ENCODE measurements at places on chromosomes 2 and 18. TPM values are rescaled to one million over a fixed set of nuclear protein-coding genes. Genes with fewer than 3 reads are reported as not detected.

Gene CCDC141
- total RNA-seq: under 0.01 TPM

Gene CHN1
- 45.3 TPM for total RNA-seq

DNA sequence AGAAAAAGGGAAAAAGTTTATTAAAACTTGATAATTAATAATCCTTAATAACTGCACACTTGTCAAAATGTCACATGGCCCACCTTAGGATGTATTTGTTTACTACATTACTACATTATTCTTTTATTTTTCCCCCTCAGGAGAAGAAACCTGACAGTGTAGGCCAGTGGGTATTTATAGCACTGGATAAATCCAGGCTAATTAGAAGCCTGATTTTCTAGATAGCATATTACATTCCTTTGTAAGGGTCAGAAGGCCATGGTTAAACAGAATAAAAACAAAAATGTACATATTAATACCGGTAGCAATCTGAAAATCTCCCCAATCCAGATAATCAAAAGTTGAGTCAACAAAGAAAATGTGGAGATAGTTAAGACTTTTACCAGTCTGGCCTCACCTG is 21.5 kb upstream of the KIDINS220 start:
- DNase-seq: no peak

DNA sequence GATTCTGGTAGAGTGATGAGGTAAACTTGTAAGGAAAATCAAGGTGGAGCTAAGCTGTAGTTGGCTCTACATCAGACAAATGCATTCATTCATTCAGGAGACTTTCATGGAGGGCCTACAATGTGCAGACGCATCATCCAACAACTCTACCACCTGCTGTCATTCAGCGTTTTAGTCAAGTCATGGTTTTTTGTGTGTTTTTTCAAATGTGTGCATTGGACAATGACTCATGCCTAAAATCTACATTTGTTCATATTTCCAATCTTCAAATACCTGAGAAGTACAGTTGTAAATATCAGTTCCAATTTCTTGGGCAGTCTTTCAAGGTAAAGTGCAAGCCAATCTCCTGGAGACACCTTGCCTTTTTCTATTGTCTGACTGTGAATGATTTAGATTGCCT is 108.0 kb upstream of the LGALSL start:
- no peak for DNase-seq

DNA sequence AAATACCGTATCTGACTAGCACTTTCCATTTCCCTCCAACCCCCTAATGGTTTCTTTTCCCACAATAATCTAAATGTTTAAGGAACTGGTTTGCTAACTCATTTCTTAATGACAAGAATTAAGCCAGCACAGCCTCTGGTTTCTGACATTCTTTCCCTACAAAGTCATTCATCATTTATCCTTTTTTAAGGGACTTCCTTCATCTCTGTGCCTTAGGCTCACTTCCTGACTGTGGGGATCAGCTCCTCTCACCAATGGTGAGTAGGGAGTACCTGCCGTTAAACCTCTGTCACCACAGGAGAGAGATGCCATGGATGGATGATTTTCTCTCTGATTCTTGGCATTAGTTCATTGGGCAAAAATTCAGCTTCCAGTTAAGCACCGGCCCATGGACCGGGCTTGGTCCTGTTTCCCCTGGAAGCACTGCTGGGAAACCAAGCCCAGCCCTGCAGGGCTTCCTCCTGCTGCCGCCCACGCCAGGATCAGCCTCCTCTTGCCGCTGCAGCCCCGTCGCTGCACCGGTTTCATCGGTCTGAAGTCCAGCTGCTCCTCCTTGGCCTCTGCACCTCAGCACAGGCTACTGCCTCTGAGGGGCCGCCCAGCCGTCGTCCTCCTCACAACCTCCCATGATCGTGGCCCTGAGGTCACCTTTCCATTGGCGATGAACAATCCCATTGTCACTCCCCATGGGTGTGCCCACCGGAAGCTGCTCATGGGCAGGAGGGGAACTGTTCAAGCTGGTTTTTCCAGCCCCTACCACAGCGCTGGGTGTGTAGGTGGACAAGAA is 64.0 kb upstream of the ZNF516 start:
- DNase-seq: no peak

DNA sequence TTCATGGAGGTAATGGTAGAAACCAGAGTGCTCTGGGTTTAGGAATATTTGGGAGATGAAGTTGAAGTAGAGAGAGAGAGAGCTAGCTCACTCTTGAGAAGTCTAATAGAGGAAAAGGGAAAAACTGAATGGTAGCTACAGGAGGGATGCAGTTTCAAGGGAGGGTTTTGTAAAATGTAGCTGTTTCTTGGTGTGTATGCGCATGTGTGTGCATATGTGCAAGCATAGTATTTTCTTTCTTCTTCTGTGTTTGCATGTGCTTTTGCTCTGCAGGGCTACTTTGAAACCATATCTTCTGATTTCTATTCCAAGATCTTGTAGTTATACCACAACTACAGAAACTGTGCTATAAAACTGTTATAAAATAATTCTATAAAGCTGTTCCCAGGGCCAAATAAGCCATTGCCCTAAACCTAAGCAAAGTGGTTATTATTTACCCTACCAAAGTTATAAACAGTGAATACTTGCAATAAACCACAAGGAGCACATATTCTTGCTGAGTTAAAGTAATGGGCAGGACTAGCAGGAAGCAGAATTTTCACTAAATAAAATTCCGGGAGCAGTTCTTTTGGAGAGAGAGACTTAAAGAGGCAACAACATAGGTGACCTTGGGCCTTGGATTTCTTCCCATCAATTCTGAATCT is 145.3 kb upstream of the ZNF521 start:
- DNase-seq: no peak

DNA sequence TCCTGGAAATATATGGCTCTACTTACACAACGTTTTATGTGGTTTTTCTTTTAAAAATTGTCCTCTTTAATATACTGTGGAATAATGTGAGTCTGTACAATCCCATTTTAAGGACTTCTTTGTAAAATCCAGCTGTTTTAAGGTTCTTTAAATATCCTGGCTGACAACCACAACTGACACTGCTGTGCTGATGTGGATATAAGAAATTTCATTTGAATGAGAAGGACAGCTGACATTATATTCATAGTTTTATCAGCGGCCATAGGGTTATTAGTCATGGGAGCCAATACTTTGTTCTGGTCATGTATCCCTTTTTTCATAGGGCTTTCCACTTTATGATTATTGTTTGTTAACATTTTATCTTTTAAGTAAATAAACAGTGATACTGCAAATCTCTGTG is 169.5 kb downstream of the CAMKMT start:
- DNase-seq: no peak

DNA sequence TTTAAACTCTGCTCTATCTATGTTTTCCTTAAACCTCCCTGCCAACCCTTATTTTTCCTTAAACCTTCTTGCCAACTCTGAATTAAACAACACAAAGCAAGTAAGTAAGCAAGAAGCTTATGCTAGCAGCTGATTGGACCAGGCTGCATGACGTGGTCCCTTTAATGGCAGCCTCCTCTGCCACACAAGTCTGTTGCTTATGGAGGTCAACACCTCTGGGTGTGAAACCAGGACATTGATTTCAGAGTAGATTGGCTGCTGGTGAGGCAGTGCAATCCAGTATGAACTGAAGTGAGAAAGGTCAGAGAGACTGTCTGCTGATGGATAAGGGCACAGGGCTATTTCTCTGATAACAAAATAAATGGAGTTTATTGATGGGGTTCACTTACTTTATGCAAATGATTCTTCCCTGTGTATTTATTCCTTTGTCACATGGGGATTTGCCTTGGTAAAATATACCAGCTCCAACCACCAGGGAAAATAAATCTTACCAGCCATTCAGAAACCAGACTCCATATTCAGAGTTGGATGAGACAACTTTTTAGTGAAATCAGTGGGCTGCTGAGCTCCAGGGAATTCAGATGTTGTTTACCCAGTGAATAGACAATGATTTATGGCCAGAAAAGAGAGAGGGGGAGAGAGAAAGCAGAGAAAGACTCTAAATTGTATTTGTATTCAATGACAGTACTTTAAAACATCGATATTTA is 112.2 kb upstream of the NCKAP5 start:
- no peak for DNase-seq

GRCh38 chr2:233593201-233593600 is 24.2 kb upstream of the UGT1A8 start:
- no peak for DNase-seq

DNA sequence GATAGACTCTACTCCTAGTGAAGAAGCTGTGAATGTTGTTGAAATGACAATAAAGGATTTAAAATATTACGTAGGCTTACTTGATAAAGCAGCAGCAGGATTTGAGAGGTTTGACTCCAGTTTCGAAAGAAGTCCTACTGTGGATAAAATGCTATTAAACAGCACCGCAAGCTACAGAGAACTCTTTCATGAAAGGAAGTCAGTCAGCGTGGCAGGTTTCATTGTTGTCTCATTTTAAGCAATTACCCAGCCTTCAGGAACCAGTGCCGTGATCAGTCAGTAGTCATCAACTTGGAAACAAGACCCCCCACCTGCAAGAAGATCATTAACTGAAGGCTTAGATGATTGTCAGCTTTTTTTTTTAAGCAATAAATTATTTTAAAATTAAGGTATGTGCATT is 14.0 kb downstream of the USP14 start:
- no peak for DNase-seq

GRCh38 chr2:240232961-240233884 is 92.8 kb upstream of the OTOS start:
- peak; percentile 84 for DNase-seq

DNA sequence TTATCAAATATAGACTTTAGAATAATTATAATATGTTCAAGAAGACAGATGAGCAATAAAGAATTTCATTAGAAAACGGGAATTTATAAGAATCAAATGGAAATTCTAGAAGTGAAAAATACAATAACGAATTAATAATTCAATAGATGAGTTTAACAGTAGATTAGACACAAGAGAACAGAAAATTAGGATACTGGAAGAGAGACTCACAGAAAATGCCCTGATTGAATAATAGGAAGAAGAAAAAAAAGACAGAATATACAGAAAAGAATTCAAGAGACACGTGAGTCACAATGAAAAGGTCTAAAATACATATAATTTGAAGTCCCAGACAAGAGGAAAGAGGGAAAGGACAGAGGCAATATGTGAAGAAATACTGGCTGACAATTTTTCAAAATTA is 354.7 kb downstream of the CLIP4 start:
- no peak for DNase-seq

DNA sequence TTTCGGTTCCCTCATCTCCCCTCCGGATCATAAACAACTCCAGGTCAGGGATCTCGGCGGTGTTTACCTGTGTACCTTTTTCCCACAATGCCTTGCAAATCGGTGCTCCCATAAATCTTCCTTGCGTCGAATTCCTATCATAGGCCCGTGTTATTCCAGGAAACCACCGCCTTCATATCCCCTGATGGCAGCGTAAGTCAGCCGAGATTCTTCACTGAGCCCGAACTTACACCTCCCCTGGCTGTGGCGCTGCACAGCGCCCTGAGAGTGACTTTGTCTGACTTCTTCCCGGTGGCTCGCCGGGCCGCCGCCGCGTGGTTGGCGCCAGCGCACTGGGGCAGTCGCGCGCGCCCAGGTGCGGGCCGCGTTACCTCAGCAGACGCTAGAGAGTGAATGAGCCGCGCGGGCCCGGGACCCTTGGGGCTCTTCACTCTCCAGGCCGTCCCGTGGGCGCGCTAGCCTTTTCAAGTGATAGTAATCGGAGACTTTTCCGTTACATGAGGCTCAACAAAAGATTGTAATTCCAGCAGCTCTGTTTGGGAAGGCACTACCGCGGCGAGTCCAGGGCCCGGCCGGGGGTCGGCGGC is 101.6 kb downstream of the SPTBN1 start:
- no peak for DNase-seq

DNA sequence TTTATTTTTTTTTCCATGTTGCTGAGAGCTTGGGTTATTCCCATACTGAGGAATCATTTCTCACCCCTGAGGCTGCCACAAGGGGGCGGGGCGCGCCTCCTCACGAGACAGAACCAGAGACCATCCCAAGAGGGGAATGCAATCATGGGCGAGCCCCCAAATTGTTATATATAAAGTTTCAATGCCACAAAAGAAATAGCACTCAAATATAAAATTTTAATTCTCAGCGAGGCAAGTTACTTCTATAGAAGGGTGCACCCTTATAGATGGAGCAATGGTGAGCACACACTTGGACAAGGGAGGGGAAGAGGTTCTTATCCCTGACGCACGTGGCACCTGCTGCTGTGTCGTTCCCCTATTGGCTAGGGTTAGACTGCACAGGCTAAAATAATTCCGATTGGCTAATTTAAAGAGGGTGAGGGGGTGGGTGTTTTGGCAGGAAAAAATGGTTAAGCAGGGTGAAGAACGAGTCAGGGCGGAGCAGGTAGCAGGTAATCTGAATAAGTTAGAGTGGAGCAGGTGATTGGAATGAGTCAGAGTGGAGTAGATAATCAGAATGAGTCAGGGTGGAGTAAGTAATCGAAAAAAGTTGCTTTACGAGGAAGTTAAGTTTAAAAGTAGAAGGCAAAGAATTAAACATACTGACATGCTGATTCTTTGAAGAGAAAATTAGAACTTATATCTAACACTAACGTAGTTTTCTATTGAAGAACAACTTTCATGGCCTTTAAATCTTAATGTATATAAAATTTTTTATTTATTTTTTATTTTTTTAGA is 177.5 kb downstream of the MTCL1 start:
- DNase-seq: no peak

GRCh38 chr18:12154361-12154760 is 60.7 kb downstream of the ANKRD62 start:
- no peak for DNase-seq

- DNase-seq: peak; percentile 99
Measured at GRCh38 chr2:71882949-71883472, 264.7 kb downstream of the CYP26B1 start.

DNA sequence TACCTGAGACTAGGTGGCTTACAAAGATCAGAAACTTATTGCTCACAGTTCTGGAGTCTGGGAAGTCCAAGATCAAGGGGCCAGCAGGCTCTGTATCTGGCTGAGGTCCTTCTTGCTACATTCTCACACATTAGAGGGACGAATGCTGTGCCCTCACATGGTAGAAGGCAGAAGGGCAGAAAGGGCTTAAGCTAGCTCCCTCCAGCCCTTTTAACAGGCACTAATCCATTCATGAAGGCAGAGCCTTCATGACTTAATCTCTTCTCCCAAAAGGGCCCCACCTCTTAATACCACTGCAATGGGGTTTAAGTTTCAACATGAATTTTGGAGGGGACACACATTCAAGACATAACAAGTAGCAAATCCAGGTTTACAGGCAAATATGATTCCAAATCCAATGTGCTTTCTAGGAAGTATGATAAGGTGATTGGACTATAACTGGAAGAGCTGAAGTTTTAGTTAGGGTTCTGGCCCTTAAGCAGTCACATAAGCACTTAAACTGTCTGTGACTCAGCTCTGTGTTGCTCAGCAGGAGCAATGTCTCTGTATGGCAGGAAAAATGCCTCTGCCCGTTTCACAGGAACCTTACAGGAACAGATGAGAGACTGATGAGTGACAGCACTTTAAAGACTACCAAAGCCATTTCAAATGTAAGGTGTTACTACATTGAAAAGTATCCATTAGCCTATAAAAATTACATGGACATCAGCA is 119.6 kb upstream of the PTPRM start:
- DNase-seq: peak; percentile 5

DNA sequence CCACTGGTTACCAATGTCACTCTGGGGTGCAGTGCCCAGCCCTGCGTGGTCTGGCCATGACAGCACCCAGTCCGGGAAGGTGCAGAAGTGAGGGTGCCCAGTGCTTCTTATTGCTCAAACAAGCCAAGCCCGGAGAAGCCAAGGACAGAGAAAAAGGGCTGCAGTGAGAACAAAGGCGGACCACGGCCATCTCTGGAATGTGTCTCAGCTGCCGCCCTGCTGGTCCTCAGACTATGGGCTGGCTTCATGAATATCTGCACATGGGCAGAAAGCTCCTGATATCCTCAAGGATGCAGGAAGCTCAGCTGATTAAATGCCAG is 28.7 kb downstream of the COPS9 start:
- DNase-seq: no peak

Data from fibroblast of villous mesenchyme (primary cell).